ENCODE measurements at places on chromosomes 2 and 18. TPM values are rescaled to one million over a fixed set of nuclear protein-coding genes. Genes with fewer than 3 reads are reported as not detected.

Gene PRKAG3
- total RNA-seq = 4.1 TPM

Gene ZSWIM2
- not detected for total RNA-seq

Gene MAP3K2
- 28.0 TPM for total RNA-seq

Gene SERPINB10
- not detected for total RNA-seq

Gene FBXO41
- total RNA-seq = 0.23 TPM

Gene SPC25
- total RNA-seq = not detected

Gene ANKRD62
- not detected for total RNA-seq

Gene GRB14
- total RNA-seq = 7.5 TPM

Gene PNO1
- total RNA-seq = 9.4 TPM

Gene CDK5R2
- total RNA-seq = 0.08 TPM

Gene STPG4
- 0.23 TPM for total RNA-seq

Gene RPRM
- total RNA-seq = not detected

Gene ACOXL
- not detected for total RNA-seq

Gene MSTN
- total RNA-seq = not detected

Gene TBC1D8
- total RNA-seq = 49.1 TPM

All from smooth muscle cell of the coronary artery (primary cell).